GM13976 (cell line): ENCODE measurements at places on chromosomes 16 and 17.

DNA sequence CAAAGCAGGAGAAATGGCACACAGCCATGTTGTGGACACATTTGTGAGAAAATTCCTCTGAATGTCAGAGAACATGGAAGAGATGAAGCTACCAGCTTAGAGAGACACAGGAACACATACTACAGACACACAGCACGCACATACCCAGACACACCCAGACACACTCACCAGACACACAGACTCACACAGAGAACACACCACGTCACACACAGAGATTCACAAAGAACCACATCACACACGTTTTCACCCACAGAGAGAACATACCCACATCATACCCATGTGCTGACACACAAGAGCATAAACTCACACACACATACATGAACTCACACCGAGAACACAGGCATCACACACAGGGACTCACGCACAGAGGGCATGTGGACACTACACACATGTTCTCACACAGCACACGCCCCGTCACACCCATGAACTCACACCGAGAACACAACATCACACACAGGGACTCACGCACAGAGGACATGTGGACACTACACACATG lies 124.9 kb downstream of the METRNL start:
- no peak for DNase-seq

- peak; percentile 26 for DNase-seq
Measured at GRCh38 chr16:31714903-31715504, 158.6 kb upstream of the ZNF267 start.

GRCh38 chr16:85983606-85984230 lies 84.8 kb downstream of the IRF8 start:
- no peak for DNase-seq

- DNase-seq, result no peak
Measured at GRCh38 chr17:81385320-81386111, 9.7 kb upstream of the BAHCC1 start.

GRCh38 chr16:85361441-85362118 lies 249.3 kb upstream of the CIBAR2 start:
- no peak for DNase-seq

DNA sequence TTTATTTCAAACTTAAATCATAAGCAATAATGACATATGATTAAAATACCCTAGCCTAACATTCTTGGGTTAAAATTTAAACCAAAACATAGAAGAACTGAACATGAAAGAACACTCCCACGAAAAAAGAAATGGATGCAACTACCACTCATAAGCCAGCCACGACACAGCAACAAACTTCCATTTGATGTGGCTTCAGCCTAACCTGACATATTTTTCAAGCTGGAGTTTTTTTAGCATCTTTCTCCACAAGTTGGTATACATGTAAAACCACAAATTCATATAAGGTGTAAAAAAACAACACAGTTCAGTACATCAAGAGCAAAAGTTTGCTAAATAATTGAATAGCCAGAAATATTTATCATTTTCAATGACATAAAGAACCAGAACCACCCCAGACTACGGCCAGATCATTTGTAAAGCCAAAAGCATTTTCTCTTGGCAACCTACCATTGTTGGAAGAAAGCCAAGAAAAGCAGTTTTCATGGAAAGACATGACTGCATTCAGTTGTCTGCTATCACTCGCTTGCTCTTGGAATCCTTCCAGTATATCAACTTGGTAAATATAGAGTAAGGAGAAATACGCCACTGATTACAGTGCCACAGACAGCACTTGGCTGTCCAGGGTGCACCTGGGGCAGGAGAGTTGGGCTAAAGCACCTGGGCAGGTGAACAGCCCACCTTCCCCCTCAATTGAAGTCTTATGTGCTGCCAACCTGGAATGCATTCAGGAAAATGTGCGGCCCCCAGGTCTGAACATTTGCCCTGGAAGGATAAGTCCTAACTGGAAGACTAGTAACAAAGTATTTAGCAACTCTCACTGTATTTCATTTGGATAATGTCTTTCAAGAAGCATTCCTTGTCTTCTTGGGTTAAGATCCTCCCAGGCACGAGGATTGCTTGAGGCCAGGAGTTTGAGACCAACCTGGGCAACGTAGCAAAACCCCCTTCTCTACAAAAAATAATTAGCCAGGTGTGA lies 60.5 kb downstream of the CREBBP start:
- no peak for DNase-seq

- no peak for DNase-seq
Measured at GRCh38 chr16:8863594-8864424, 5.0 kb downstream of the CARHSP1 start.

DNA sequence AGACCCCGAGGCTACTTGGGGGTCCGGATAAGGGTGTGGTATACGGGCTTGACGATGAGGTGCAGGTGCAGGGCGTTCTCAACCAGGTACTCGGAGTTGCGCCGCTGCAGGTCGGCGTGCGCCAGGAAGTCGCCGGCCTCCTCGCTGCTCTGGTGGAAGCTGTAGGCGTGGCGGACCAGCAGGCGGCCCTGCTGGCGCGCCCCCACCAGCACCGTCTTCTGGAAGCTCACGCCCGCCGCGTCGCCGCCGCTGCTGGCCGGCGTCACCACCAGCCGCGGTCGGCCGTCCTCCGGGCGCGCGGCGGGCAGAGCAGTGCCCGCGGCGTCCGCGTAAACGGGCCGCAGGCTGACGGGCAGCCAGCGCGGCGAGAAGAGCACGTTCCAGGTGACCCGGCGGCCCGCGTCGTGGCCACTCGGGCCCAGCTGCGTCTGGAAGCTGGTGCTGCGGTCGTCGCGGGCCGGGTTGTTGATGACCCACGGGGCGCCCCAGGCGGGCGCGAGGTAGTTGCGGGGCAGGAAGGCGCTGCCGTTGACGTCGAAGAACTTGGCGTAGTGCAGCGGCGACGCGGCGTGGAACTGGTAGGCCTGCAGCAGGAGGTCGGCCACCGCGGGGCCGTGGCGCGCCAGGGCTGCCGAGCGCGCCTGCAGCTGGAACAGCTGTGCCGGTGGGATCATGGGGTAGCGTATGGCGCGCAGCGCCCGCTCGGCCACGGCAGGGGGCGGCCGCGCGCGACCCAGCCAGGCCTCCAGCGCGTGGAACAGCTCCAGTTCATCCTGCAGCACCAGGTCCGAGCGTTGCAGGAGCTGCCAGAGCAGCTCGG lies 4.8 kb downstream of the BTBD17 start:
- no peak for DNase-seq

- no peak for DNase-seq
Measured at GRCh38 chr17:49882434-49882833, 34.6 kb upstream of the TAC4 start.
